ENCODE measurements at places on chromosomes 1 and 21. TPM values are rescaled to one million over a fixed set of nuclear protein-coding genes. Genes with fewer than 3 reads are reported as not detected.
A peak's percentile ranks its signal among the peaks of the same experiment; 100 is the strongest.

Gene C1orf216
- 9.0 TPM for polyA plus RNA-seq

- no peak for DNase-seq
These were observed 26.1 kb upstream of the CLSTN1 start for GRCh38 chr1:9849691-9850441.

GRCh38 chr1:119083980-119084379, 56.5 kb downstream of the WARS2 start:
- DNase-seq: no peak

DNA sequence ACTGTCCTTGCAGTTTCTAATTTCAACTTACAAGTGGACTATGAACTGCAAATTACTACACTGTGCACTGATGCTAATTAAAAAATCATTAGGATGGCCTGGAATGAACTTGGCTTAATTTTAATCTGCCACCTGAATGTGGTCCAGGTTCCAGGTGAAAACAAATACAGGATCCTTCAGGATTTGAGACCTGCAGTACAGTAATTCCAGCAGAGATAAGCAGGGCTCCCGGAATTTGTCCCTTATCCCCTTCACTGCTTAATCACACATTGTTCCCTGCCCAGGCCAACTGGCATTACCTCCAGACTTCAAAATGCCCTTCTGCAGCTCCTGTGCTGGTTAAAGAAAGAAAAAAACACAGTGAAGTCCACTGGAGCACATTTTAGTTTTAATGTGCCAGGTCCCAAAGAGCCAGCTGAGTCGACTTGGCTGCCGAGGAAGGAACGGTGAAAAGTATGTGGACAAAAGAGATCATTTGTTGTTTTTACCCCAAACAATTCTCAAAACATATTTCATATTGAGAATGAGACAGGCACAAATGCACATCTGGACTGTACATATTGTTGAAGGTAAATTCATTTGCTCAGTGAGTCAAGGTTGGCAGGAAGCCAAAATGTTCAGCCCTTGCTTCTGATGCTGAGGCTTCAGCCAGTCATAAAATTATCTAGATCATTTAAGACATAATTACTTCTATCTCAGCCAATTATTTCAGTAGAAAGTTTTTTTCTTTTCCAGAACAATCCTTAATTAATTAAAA, 28.3 kb downstream of the DEGS1 start:
- DNase-seq: peak; percentile 50

GRCh38 chr1:151134991-151135390, 11.4 kb downstream of the SEMA6C start:
- DNase-seq: no peak

GRCh38 chr1:172745014-172745413, 86.1 kb downstream of the FASLG start:
- DNase-seq: peak; percentile 34

DNA sequence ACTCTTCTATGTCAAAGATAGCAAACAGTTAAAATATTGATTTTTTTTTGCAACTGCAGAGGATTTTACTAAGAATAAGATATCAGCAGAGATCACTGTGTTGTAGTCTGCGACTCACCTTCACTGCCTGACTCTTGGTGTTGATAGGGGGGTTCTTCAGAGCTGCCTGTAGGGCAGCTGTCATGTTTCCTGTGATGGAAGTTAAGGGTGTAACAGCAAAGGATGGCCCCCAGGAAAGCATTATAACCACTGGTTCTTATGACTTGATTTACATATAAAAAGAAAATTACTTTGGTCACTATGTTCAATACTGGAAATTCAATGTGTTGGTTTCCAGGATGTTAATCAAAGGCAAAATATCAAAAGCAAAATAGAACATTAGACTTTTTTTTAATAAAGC, 2.6 kb downstream of the ARPC5 start:
- DNase-seq: no peak

DNA sequence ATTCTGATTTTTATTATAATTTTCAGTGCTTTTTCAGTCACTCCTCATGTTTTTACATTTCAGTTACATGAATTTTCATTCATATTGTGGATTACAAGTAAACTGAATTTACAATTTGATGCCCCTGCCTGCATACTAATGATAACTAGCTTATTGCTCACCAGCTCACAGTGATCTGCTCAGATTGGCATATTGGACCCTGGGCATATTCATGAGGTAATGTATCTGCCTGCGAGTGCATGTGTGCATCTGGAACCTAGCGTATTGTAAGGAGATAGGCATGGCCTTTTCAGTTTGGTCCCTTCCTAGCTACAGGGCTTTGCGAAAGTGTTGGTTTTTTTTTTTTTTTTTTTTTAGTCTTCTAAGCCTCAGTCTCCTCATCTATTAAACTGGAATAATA, 213.7 kb downstream of the SDCCAG8 start:
- DNase-seq: no peak

Gene LHX8
- polyA plus RNA-seq: not detected

GRCh38 chr1:202979459-202979858, 12.4 kb upstream of the CYB5R1 start:
- DNase-seq: no peak

Gene SAMD13
- polyA plus RNA-seq: 10.7 TPM

DNA sequence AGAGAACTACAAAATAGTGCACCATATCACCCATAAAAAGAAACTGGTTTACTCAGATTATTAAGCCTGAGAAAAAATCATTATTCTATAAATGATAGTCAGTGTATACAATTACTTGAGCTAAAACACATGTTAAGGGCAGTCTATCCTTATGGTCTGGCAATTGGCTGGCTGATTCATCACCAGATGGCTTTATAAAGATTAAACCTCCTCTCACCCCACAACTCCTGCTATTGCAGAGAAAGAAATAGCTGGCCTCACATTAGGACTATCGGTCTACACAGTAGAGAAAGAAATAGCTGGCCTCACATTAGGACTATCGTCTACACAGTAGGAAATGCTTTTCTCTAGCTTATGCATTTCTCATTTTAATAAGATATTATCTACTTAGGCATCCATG, 21.2 kb downstream of the CEP170 start:
- DNase-seq: no peak

GRCh38 chr1:27507960-27508665, 18.1 kb upstream of the WASF2 start:
- DNase-seq: no peak

DNA sequence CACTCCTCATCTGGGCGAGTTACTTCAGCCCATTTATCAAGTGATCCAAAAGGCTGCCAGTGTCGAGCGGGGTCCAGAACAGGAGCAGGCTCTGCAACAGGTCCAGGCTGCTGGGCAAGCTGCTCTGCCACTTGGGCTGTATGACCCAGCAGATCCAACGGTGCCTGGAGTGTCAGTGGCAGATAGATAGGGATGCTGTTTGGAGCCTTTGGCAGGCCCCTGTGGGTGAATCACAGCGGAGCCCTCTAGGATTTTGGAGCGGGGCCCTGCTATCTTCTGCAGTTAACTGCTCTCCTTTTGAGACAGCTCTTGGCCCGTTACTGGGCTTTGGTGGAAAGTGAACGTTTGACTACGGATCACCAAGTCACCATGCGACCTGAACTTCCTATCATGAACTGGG, 7.5 kb downstream of the MMEL1 start:
- DNase-seq: no peak

DNA sequence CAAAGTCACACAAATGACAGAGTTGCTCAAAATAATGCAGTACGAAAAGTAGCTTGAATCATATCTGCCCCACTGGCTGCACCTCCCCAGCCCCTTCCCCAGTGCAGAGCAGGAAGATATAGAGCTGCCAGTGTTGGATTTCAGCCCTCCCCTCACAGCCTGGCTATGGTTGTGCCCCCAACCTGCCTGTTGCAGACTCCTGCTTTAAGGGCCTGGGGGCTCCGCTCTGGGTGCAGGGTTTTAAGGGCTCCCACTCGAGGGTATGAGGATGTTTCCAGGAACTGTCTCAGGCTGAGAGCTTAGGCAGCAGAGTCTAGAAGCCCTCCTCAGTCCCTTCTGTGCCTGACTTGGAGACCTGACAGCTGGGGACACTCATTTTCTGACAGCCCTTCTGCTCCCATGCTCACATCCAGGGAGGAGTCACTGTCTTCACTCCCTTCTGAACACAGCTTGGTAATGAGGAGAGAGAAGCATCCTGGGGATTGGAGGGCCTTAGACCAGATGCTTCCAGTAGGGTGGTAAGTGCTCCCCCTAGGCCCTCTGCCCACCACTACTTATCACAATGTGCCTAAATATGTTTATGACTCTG, 4.6 kb downstream of the S100A9 start:
- DNase-seq: no peak

Gene CLCA1
- polyA plus RNA-seq: not detected

GRCh38 chr1:26287033-26287711, 7.3 kb downstream of the SH3BGRL3 start:
- DNase-seq: no peak

Gene SRM
- polyA plus RNA-seq: 71.9 TPM

Gene CASQ2
- 825 TPM for polyA plus RNA-seq

Gene TLR5
- polyA plus RNA-seq: 5.9 TPM

DNA sequence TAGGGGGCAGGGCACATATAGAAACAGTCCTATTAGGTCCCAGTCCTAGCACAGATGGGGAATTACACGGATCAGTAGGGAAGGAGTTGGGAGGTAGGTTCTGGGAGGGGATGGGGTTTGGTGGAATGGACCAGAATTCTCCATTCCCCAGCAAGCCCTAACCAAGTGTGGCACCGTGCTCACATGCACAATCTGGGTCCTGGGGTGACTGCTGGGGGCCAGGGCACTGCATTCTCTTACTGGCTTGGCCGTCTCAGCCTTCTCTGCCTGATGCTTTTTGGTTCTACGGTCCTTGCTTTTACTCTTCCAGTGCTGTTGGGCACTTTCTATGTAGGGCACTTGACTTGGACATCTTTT, 53.9 kb downstream of the NENF start:
- no peak for DNase-seq

DNA sequence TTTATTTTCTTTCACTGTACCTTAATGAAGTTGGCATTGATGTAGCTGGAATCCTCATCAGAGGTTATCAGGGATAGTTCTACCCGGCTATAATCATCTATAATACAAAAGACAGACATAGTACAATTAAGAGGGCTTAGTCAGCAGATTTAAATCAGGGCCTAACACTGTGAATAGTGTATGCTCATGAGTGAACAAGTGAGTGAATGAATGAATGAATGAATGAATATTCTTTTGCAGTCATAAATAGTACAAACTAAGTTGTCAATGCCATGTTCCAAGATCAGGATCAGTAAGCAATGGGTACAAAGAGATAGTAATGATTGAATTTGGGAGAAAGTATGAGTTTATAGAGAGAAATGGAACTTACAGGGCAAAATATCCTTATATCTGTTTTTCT, 12.5 kb downstream of the PTPN22 start:
- DNase-seq: no peak

GRCh38 chr1:17263936-17264335, 15.0 kb downstream of the PADI3 start:
- DNase-seq: no peak

DNA sequence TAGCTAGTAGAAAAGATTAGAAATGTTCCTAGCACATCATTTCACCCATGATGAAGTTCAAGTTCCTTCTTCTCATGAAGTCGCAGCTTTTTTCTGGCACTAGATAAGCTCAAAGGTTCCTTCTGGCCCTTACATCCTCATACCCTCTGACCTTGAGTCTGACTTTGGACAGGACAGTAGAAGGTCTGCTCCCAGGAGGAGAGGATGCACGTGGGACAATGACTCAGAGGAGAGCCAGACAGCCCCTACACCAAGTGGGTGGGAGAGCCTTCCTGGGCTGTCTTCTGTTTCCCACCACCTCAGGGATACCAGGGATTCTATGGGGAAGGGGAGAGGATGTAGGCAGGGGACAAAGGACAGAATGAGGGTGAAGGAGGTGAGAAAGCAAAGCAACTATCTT, 86.0 kb downstream of the HHIPL2 start:
- DNase-seq: no peak

GRCh38 chr1:81409780-81410274, 390.9 kb upstream of the ADGRL2 start:
- no peak for DNase-seq

Gene CLCNKA
- 1.6 TPM for polyA plus RNA-seq

Gene SOAT1
- 10.7 TPM for polyA plus RNA-seq

- no peak for DNase-seq
These were observed 18.0 kb downstream of the MEGF6 start for GRCh38 chr1:3593334-3593733.
